Left lobe of liver (tissue), 2 donors: ENCODE measurements at places on chromosomes 1 and 21.
A peak's percentile ranks its signal among the peaks of the same experiment; 100 is the strongest.

- no peak for DNase-seq
Observed at GRCh38 chr1:90357995-90358394, 359.1 kb downstream of the BARHL2 start.

DNA sequence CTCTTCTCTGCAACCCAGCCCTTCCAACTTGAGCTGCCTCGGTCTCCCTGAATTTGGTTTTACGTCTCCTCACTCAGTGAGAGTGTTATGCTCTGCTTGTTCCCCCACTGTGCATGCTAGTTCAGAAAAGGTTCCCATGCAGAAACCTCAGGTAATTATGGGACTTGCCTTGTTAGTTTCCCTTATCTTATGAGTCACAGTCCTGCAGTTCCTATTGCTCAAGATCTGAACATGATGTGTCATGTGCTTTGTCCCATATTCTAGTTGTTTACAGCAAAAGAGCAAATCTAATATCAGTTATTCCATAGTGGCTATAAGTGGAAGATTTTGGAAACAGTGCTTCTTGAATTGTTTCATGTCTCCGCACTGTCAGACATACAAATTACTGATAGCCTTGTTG, 74.4 kb downstream of the DUSP10 start:
- no peak for DNase-seq

- DNase-seq = no peak
Observed at GRCh38 chr1:85692730-85693314, 15.4 kb downstream of the ZNHIT6 start.

DNA sequence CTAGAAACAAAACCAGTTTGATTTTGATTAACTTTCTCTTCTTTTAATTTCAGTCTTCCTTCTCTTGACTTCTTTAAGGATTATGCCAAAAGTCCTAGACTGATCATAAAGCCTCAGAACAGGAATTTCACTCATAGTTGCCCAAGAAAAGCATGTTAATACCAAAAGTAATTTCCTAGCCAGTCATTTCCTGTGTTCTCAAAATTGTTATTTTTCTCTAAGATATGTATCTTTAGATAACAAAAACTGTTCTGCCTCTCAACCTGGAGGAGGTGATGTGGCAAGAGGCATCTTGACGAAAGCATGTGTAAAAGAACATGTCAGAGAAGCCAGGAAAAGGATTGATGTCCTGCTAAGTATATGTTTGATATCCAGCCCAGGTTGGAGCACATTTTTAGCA, 78.0 kb upstream of the IPO9 start:
- no peak for DNase-seq

DNA sequence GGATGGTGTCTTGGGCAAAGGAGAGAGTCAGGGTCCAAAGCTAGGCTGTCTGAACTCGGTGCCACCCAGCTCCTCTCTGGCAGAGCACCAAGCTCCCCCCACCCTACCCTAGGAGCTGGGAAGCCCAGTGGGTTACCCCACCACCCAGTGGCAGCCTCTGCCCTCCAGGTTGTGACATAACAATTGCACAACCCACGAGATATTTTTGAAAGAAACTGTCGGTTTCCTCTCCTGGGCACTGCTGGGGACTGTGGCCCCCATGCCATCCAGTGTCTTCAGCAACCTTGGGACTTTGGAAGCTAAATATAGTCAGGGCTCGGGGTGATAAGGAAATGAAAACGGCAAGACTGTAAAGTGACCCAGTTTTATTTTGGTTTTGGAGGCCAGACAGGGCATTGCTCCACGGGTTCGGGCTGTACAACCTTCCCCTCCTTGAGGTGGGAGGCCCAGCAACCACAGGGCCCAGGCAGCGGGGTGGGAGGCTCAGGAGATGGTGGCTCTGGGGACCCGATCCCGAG, 1.4 kb downstream of the CITED4 start:
- peak; percentile 78 for DNase-seq
